ENCODE measurements at places on chromosomes 2 and 18.

DNA sequence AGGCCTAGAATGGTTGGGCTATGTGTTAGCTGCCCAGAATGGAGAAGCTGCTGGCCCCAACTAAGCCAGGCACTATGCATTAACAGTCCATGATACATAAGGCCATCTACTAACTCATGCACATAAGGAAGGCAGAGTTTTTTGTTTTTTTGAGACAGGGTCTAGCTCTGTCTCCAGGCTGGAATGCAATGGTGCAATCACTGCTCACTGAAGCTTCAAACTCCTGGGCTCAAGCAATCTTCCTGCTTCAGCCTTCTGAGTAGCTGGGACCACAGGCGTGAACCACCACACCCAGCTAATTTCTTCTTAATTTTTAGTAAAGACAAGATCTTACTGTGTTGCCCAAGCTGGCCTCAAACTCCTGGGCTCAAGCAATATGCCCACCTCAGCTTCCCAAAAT, 37.6 kb downstream of the GPR45 start:
- no peak for DNase-seq

DNA sequence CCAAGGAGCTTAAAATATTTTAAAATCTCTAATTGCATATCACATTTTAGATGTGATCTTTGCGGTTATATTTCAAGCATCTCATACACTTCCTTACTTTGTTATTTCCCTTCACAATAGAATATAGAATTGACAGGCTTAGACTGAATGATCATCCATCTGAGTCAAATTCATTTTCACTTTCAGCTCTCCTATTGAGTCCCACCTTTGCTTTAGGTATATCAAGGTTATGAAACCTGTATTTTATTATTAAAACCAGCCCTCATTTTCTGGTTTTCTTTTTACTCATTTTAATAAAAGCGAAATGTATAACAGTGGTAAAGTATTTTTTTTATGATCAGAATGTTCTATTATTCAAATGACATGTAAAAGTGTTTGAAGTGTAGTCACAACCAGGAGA, 162.9 kb upstream of the KYNU start:
- DNase-seq = no peak

GRCh38 chr2:144366825-144367429, 153.0 kb downstream of the ZEB2 start:
- no peak for DNase-seq

DNA sequence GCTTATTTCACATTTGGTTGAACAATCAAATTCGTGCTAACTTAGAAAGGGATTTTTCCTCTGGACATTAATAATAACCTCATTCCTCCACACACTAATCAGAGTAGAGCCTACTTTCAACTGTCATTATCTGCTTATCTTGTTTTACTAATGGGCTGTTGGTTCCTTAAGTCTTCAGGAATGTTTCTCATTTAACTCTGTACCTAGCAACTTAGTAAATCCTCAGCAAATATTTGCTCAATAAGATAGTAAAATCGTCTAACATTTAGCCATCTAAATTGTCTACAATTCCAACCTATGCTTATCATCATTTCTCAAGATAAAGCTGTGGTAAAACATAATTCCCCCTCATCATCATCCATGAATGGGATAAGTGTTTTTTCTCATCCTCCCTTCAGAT, 98.1 kb downstream of the CDH2 start:
- no peak for DNase-seq

DNA sequence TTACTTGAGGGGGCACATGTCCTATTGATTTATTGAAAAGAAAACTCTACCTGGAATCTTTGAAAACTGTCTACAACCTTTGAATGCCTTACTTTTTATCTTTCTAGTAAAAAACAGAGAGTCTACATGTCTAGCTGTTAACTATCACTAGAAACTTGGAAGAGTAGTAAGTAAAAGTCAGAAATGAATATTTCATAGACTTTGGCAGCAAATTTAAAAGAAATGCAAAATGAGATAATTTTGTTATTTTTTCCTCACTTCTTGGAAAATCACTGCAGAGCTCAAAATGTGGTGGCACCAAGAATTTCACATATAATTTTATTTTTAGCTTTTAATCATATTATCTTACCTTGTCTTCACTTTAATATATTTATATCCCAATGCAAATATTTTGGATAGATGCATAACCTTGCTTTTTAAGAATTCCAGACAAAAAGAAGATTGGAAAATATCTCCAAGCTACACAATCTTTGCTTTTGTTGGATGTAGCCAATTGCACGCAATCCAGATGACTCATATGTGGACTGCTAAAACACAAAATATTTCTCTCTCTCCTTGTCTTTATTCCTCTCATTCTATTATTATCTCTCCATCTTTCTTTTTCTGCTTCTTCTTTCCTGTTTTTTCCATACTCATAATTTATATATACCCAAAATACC, 92.2 kb upstream of the DSEL start:
- DNase-seq = no peak

DNA sequence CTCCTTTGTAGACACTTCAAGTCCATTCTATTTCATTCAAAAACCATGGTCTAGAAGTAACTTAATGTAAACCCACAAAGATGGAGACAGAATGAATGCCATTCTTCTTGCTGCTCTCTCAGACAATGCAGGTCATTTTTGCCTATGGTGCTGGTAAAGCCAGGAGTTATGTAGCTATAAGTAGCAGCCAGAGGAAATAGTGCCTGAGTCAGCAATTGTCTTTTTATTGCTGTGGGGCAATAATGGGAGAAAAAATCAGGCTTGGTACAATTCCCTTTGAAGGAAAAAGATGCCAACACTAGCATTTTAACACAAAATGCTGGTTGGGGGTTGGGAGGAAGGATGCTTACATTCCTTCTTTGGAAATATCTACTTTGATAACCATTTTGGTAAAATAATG, 43.5 kb downstream of the SCN1A start:
- no peak for DNase-seq

DNA sequence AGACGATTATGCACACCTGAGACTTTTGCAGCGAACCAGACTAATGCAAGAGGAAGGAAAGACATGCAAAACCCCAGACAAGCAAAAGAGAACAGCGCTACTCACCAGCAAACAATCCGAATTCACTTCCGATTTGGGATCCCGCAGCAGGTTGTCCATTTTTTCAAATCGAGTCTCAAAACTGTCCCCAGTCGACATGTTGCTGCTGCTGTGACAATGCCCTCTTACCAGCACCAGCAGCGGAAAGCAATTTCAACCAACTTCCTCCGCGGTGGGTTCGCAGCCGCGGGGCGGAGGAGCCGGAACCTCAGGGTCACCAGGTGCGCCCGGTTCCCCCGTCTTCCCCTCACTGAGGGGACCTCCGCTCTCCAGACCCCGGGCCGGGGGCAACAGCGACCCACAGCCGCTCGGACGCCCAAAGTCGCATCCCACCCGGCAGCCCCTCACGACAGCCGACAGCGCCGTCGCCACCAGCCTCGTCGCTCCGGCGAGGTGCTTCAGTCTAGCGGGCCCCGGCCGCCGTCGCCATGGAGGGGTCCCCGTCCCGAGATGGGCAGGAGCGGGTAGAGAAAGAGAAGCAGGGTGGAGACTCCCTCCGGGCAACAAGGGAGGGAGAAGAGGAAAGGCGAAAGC, 784 bp downstream of the ROCK1 start:
- DNase-seq = no peak

DNA sequence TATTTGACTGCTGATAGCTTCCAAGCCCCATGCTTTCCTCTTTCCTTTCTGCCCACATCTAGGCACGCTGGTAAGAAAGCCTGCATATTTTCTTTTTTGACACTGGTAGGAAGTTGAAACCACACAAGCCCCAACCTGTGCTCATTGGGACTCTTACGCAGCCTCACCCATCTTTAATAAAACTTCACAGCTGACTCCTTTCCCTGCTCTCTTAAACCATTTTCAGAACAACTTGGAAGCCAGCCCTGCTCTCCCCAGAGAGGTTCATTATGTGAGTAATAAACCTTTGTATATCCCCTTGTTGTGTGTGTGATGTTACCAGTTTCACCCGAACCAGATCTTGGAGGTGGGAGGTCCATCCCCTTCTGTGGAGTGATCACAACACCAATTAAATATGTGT, 268.4 kb downstream of the GPD2 start:
- no peak for DNase-seq

DNA sequence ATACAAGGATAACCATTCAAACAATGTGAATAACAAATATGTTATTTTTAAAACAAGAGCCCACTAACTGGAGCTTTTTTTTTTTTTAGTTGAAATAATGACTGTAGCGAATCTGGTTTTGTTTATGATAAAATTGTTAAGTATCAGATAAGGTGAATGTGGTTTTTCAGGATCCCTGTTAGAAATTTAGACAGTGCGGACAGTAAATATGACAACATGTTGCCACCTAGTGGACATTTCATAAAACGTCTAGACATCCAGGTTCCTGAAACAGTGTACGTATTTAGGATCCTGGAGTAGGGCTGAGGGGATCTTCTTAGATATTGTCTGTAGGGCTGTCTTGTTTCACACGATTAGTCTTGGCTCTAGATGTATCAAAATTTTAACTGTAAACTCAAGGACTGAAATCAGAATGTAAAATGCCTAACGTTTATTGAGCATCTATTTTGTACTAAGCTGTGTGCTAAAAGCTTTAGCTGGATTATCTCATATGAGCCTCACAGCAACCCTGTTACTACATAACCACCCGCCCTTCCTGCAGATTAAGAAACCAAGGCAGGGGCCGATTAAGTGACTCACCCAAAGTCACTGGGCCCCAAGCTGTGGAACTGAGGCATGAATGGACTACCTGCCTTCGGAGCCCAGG, 23.9 kb upstream of the CCDC68 start:
- DNase-seq = no peak

GRCh38 chr2:88658326-88658725, 31.1 kb upstream of the EIF2AK3 start:
- no peak for DNase-seq

DNA sequence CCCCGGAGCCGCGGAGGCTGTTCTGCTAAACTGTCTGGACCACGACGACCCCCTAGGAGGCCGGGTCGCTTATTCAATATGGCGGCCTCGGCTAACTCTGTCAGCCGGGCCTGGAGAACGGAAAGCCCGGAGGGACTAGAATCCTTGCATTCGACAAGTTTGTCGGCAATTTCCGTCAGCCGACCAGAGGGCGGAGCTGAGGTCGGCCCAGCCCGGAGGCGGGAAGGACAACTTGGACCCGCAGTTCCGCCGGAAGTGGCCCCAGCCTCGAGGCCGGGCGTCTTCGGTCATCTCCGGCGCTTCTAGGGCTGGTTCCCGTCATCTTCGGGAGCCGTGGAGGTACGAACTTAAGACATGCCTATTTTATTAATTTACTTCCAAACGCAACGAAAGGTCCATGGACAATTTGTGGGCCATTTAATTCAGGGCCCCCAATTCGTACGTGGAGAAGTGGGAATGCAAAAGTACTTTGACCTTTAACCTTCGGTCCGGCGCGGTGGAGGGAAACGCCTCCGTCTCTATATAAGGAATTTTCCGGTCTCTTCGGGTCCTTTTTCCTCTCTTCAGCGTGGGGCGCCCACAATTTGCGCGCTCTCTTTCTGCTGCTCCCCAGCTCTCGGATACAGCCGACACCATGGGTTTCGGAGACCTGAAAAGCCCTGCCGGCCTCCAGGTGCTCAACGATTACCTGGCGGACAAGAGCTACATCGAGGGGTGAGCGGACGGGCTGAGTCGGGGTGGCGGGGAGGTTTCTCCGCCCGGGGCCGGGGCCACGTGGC, at the start of the genes EEF1B2 and NDUFS1:
TSS of gene EEF1B2 (plus strand) at position 550 of the 779 bp plus-strand sequence. CDS start at position 635, 85 bp downstream.
TSS of gene NDUFS1 (minus strand) at position 99 of the 779 bp plus-strand sequence. CDS start 5,766 bp downstream, outside the sequence.
- peak; percentile 72 for DNase-seq

GRCh38 chr2:153584244-153584643, 105.7 kb upstream of the RPRM start:
- no peak for DNase-seq

GRCh38 chr2:158542577-158542976, 85.8 kb downstream of the PKP4 start:
- DNase-seq = no peak

DNA sequence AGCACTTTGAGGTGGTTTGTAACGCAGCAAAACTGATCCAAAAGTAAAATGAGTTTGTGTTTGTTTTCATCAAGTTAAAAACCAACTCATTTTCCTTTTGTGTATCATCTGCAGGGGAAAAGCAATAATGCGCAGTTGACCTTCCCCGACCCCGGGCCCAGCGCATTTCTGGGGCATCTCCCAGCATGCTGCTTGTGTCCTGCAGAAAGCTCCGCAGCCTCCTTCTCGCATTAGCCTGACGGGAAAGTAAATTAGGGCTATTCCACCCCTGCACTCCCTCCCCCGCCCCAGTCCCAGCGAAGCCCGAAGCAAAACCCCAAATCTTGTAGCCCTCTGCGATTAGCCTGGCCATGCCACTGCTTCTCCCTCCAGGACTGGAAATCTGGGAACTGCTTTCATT, 82.0 kb upstream of the PPM1B start:
- no peak for DNase-seq

DNA sequence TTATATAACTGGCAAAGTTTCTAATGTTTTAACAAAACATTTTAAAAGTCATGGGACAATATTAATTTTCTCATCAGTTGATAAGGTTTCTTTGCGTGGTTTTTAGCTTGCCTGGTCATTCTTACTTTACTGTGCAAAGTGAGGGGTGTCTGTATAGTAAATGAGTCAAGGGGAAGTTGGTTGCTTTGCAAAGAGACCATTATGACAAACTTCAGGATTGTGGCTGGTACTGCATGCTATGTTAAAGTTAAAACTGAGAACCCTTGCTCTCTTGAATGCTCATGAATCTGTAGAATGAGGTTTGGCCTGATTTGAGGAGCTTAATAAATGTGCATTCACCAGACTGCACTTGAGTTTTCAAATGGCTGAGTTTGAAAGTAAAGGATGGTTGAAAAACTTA, 47.0 kb downstream of the COL4A4 start:
- no peak for DNase-seq

Data from NCI-H1417 treated with DMSO at 0.1 percent for 48 hours (cell line).